SJCRH30 (cell line): ENCODE measurements at places on chromosomes 12 and 14. TPM values are rescaled to one million over a fixed set of nuclear protein-coding genes. Genes with fewer than 3 reads are reported as not detected.

- DNase-seq: no peak
- no peaks in the 10 kb centered on the region for H3K27me3 ChIP-seq
- H3K36me3 ChIP-seq: 0 out of 2 replicates have a peak, but pooled peaks cover 4% of the 10 kb centered on the region
Measured at GRCh38 chr14:105282098-105282725, 18.6 kb downstream of the BRF1 start.

DNA sequence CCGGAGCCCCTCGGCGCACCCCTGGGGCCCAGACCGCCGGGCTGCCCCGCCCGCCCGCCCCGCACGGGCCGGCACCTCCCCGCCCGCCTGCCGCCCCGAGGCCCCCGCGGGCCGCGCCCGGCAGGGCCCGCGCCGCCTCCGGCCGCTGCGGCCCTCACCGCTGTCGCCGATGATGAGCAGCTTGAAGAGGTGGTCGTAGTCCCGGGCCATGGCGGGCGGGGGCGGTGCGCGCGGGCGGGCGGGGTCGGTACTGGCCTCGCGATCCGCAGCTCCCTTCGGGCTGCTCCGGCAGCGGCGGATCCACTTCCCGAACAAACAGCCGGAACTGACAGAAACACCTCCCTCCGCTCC, at the start of gene RAB35:
TSS of gene RAB35 (minus strand) at position 313 of the 351 bp plus-strand sequence. CDS start at position 210, 103 bp downstream.
- DNase-seq: no peak
- no peaks in the 10 kb centered on the region; the same call in 1 of the 2 replicates for H3K36me3 ChIP-seq
- H3K4me3 ChIP-seq: peak within 1 kb of the TSS; percentile 81
- no peaks in the 10 kb centered on the region for H3K27me3 ChIP-seq

Gene FOXN4
- total RNA-seq: not detected in 2 replicates

DNA sequence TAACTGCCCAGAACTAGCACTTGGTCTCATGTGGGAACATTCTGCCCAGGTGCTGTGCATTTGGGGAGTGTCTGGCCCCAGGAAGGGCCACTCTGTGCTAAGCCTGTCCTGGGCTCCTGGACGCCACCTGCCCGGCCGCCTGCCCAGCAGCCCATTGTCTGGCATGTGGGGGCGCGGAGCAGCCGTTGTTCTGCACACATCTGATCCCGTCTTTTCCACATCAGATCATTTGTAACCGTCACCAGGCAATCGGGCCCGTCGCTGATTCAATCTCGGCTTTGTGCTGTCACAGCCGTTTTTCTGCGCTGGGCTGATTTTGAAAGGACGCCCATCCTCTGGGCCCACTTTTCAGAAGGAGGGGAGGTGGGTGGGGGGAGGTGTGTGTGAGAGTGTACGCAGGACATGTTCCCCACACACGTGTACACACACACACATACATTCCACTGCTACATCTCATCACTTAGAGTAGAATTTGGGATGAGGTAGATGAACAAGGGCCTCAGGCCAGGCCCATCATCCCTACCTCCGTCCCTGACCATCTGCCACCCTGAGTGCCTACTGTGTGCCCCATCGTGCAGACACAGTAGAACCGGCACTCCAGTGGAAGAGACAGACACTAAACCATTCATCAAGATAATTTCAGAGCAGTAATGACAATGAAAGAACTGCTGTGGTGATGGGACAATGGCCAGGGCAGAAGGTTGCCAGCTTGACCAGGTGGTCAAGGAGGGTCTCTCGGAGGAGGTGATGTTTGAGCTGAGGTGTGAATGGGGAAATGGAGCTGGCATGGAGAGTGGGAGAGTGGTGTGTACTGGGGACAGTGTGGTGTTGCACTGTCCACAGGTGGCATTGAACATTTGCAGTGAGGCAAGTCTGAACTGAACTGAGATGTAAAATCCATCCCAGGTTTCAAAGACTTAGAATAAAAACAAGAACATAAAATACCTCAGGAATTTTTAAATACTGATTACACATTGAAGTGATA, 19.0 kb downstream of the FAM222A start:
- H3K27me3 ChIP-seq: no peaks in the 10 kb centered on the region
- H3K4me3 ChIP-seq: no peak overlapping the region
- no peak for DNase-seq
- no peaks in the 10 kb centered on the region for H3K36me3 ChIP-seq

DNA sequence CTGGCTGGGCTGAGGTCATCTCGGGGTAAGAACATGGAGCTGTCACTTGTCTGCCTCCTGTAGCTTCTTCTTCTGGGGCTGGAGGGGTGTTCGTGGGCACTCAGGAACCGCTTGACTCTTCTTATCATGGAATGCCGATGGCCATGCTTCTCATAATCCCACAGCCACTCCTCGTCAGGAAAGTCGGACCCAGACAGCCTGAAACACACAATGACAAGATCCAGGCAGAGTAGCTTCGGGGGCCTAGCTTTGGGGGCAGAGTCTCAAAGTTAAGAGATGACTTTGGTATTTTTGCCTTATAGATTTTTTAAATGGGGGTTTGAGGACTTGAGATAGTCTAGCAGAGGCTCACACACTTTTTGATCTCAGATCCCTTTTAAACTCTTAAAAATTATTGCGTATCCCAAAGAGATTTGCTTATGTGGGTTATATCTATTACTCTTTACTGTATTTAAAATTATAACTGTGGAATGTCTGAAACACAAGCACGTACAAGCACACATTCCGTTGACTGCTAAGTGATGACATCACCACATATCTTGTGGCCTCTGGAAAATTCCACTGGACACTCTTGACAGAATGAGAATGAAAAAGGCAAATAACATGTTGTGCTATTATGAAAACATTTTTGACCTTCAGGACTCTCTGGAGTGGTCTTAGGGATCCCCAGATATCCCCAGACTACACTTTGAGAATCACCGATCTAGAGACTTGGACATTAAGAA, 43.3 kb downstream of the BEST3 start:
- H3K4me1 ChIP-seq: peaks cover 21% of the 10 kb centered on the region
- H3K27me3 ChIP-seq: no peaks in the 10 kb centered on the region
- H3K36me3 ChIP-seq: no peaks in the 10 kb centered on the region
- DNase-seq: peak; percentile 44
- H3K4me3 ChIP-seq: no peak overlapping the region

Gene ART4
- not detected in 2 replicates for total RNA-seq

GRCh38 chr14:104247336-104248202, 109.2 kb downstream of the KIF26A start:
- DNase-seq: no peak
- H3K27ac ChIP-seq: no peak overlapping the region
- H3K27me3 ChIP-seq: no peaks in the 10 kb centered on the region
- no peak overlapping the region for H3K4me3 ChIP-seq
- peaks cover 31% of the 10 kb centered on the region for H3K36me3 ChIP-seq
- no peaks in the 10 kb centered on the region for H3K4me1 ChIP-seq

DNA sequence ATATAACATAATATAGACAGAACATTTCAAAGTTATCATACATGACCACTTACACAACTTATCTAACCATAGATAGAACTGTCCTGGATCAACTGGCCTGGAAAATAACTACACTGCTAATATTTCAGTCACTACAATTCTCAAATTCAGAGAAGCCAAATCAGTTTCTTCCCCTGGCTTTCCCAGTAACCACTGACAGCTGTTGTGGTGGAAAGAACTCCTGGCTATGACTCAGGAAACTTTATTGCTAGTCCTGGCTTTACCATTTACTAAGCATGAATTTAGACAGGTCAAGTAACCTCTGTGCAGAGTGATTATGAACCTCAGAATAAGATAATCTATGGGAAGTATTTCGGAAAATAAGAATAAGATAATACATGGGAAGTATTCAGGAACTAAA, 244.9 kb upstream of the DIO2 start:
- H3K27ac ChIP-seq: peak overlapping the region; percentile 42
- DNase-seq: peak; percentile 84
- H3K4me1 ChIP-seq: peaks cover 19% of the 10 kb centered on the region
- H3K36me3 ChIP-seq: no peaks in the 10 kb centered on the region
- H3K27me3 ChIP-seq: no peaks in the 10 kb centered on the region

DNA sequence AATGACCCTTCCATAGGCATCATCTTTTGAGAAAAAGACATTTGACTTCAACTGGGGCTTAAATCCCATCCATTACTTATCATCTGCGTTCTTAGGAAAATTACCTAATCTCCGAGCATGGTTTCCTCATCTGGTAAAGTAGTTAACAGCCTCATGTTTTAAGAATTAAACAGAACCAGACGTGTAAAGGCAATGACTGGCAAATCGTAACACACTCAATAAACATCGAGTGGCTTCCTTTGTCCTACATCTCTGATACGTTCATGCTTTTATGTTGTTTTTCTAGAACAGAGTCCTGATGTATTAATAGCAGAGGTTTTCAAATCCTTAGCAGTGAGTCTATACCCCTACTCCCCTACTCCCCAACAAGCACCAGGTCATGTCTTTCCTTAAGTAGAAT, 189.7 kb upstream of the RGS6 start:
- no peaks in the 10 kb centered on the region for H3K4me1 ChIP-seq
- DNase-seq: no peak
- no peaks in the 10 kb centered on the region for H3K36me3 ChIP-seq

- no peak for DNase-seq
- no peaks in the 10 kb centered on the region for H3K36me3 ChIP-seq
- peaks cover 3% of the 10 kb centered on the region; the same call in 1 of the 2 replicates for H3K4me1 ChIP-seq
- no peaks in the 10 kb centered on the region for H3K27me3 ChIP-seq
- H3K27ac ChIP-seq: no peak overlapping the region
- no peak overlapping the region for H3K4me3 ChIP-seq
Measured at GRCh38 chr12:75196865-75197264, 12.8 kb downstream of the KCNC2 start.

Gene SSTR1
- not detected in 2 replicates for total RNA-seq

DNA sequence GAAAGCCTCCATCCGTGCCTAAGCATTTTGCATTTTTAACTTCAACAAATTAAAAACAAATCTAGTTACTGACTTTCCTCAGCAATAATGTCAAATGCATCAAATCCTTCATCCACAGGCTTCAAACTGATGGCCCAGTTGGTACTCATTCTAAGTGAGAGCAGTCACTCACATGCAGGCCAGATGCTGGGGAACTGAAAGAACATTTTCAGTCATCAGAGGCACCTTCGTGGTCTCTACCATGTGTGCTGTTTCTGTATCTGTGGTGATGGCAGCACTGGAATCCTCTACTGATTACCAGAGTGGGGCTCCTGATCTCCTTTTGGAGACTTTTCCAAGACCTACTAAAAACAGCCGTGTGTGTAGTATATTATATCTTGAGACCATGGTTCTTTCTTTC, 145.2 kb downstream of the PRIMA1 start:
- H3K27ac ChIP-seq: no peak overlapping the region
- no peaks in the 10 kb centered on the region for H3K36me3 ChIP-seq
- no peak overlapping the region for H3K4me3 ChIP-seq
- H3K4me1 ChIP-seq: no peaks in the 10 kb centered on the region
- H3K27me3 ChIP-seq: no peaks in the 10 kb centered on the region; the same call in 1 of the 2 replicates

Gene TXNDC16
- 7.9 and 10.3 TPM in 2 replicates for total RNA-seq

Gene KRT75
- not detected in 2 replicates for total RNA-seq

DNA sequence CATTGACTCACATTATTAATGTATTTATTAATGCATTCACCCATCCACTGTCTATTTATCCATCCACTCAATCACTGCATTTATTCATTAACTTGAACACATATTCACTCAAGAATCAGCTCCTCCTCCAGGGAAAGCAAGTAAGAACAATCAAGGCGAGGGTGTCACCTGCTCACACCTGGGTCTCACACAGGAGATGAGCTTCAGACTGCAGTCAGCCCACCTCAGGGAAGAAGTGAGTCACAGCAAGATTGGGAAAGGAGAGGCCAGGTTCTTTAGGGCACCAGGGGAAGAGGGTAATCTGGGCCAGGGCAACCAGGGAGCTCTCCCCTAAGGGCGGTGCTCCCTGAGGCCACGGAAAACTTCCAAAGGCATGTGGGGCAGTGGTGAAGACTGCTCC, 367.3 kb downstream of the BCL11B start:
- no peak overlapping the region for H3K4me3 ChIP-seq
- DNase-seq: no peak
- H3K27ac ChIP-seq: no peak overlapping the region
- H3K27me3 ChIP-seq: no peaks in the 10 kb centered on the region

DNA sequence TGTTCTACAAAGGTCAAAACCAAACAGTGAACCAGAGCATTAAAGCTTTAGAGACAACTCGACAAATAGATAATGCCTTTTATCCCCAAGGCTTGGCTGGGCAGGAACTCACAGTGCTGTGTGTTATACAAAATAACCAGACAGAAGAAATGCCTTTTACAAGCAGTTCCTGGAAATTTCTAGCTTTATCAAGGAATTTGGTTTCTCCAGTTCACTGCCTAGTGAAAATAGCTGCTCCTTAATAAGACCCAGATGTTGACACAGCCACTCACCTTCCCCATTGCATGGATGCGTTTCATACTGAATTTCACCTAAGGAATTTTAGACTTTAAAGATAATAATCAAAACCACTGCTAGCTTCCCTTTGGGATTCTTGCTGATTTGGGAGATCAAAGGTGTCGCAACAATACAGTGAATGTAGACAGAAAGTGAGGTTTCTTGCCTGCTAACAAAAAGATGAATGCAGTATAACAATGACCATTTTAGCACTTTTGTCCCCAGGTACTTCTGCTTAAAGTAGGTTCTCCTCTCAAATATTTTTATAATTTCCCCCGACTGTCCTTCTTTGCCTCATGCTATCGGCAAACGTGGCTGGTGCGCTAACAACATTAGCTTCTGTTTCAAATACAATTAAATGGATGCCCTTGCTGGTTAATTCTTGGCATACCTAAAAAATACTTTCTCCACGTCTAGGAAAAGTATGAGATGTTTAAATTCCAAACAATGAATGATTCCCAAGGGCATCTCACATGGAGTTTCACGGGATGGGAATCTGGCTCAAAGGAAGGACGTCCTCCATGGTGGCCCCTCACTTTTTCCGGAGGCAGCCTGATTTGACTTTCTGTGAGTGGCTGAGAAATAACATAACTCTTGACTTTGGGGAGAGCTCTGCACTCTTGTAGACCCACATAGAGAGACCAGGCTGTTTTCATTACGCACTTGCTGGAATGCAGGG, 162.4 kb downstream of the C12orf75 start:
- no peaks in the 10 kb centered on the region for H3K27me3 ChIP-seq
- no peaks in the 10 kb centered on the region for H3K36me3 ChIP-seq
- no peak overlapping the region for H3K27ac ChIP-seq
- no peaks in the 10 kb centered on the region for H3K4me1 ChIP-seq
- no peak for DNase-seq

Gene SMCO2
- not detected in 2 replicates for total RNA-seq

GRCh38 chr14:32224737-32225377, 21.8 kb upstream of the RNU6-8 start:
- H3K27ac ChIP-seq: no peak overlapping the region
- DNase-seq: peak; percentile 65
- H3K27me3 ChIP-seq: no peaks in the 10 kb centered on the region

Gene TSPAN8
- 0.47 and 0.79 TPM in 2 replicates for total RNA-seq

Gene PLXNC1
- 0.05 and 0.08 TPM in 2 replicates for total RNA-seq

GRCh38 chr14:67241411-67242167, at the start of gene PALS1:
PALS1 (plus strand) TSS chr14:67241435; CDS start chr14:67279171, 37,736 bp downstream.
- peak within 1 kb of the TSS; percentile 87 for H3K27ac ChIP-seq
- peak within 1 kb of the TSS; percentile 86 for H3K4me3 ChIP-seq
- DNase-seq: peak; percentile 66
- H3K4me1 ChIP-seq: no peaks in the 10 kb centered on the region; the same call in 1 of the 2 replicates
- no peaks in the 10 kb centered on the region for H3K27me3 ChIP-seq

- no peak for DNase-seq
- H3K27me3 ChIP-seq: no peaks in the 10 kb centered on the region
- H3K4me1 ChIP-seq: no peaks in the 10 kb centered on the region
- no peaks in the 10 kb centered on the region for H3K36me3 ChIP-seq
- no peak overlapping the region for H3K27ac ChIP-seq
Measured at GRCh38 chr14:65555358-65555757, 142.8 kb downstream of the FUT8 start.

Gene ARHGAP9
- total RNA-seq: 5.7 and 9.3 TPM in 2 replicates

Gene ADCY6
- 16.1 and 18.7 TPM in 2 replicates for total RNA-seq

Gene TSPAN19
- 0.13 and 0.49 TPM in 2 replicates for total RNA-seq

- no peaks in the 10 kb centered on the region for H3K36me3 ChIP-seq
- H3K27ac ChIP-seq: no peak overlapping the region
- no peak for DNase-seq
- H3K4me3 ChIP-seq: no peak overlapping the region
Measured at GRCh38 chr12:94690198-94690771, 39.9 kb upstream of the TMCC3 start.
